ENCODE measurements at places on chromosomes 5 and 9. TPM values are rescaled to one million over a fixed set of nuclear protein-coding genes. Genes with fewer than 3 reads are reported as not detected.
A peak's percentile ranks its signal among the peaks of the same experiment; 100 is the strongest.

SH3RF2 gene
- polyA plus RNA-seq: 1.7 TPM

SPATA31A3 gene
- not detected for polyA plus RNA-seq

- no peak overlapping the region for H3K4me3 ChIP-seq
- peaks cover 24% of the 10 kb centered on the region for H3K36me3 ChIP-seq
- no peaks in the 10 kb centered on the region for H3K27me3 ChIP-seq
- peak overlapping the region; percentile 95 for H3K27ac ChIP-seq
- DNase-seq: peak; percentile 26
- H3K4me1 ChIP-seq: peaks cover 39% of the 10 kb centered on the region
These were observed 58.1 kb downstream of the ABCA1 start for GRCh38 chr9:104869811-104870210.

DNA sequence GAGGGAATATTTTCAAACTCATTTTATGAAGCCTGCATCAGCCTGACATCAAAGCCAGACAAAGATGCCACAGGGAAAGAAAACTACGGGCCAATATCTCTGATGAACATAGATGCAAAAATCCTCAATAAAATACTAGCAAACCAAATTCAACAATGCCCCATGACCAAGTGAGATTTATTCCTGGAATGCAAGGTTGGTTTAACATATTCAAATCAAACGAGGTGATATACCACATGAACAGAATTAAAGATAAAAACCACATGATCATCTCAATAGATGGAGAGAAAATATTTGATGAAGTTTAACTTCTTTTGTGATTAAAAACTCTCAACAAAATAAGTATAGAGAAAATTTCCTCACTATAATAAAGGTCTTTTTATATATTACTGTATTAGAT lies 792.0 kb upstream of the ZNF608 start:
- H3K4me1 ChIP-seq: no peaks in the 10 kb centered on the region
- H3K36me3 ChIP-seq: no peaks in the 10 kb centered on the region
- no peaks in the 10 kb centered on the region for H3K27me3 ChIP-seq
- no peak overlapping the region for H3K4me3 ChIP-seq
- H3K27ac ChIP-seq: no peak overlapping the region
- no peak for DNase-seq

DNA sequence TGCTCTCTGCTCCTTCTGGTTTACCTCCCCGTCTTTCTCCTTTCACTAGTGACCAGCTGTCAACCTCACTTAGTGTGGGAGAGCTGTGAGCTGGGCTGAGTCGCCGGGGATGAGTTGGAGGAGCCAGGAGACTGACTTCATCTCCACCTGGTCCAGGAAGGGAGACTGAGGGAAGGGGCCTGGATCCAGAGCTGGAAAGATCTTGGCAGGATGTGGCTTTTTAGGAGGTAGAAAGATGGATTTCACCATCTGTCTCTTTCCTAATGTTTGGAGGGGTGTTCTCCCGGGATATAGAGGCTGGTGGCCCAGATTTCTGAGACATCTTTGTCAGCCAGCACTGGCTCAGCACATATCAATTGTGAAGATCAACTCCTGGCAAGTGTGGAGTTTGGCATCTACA lies 37.1 kb upstream of the TNC start:
- H3K4me3 ChIP-seq: no peak overlapping the region
- H3K36me3 ChIP-seq: no peaks in the 10 kb centered on the region
- DNase-seq: no peak
- H3K27me3 ChIP-seq: no peaks in the 10 kb centered on the region
- no peak overlapping the region for H3K27ac ChIP-seq
